HFF-Myc (cell line): ENCODE measurements at places on chromosomes 11 and 22.

DNA sequence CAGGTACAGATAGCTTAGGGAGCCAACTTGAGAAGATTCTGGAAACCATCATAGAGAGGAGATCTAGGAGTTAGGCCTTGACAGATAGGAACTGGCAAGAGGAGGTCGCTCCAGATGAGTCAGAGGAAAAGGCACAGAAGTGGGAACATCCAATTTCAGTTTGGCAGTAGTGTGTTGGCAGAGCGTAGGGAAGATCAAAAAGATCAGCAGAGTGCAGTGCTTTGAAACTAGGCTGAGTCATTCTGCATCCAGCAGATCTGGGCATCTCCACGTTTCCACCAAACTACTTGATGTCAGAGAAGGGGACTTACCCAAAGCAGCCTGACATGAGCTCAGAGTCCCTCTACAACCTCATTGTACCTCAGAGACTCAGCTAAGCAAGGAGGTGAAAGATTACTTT, 58.5 kb downstream of the GAB4 start:
- DNase-seq: no peak

- no peak for DNase-seq
Measured at GRCh38 chr11:90221803-90222458, 918 bp downstream of the CHORDC1 start.

DNA sequence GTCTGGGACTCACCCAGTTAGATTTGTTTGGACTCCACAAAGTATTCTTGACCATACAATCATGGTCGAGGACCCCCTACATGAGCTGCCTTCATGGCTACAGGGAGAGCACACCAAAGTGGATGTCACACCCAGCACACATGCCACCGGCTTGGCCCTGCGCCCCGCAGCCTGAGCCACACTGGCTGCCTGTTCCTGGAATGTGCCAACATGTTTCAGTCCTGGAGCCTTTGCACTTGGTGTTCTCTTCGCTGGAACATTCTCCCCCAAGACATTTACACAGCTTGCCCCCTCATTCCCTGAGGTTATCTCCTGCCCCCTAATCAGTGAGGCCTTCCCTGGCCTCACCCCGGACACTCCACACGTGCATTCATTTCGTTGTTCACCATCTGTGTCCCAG, 46.0 kb downstream of the PPARA start:
- DNase-seq: no peak

DNA sequence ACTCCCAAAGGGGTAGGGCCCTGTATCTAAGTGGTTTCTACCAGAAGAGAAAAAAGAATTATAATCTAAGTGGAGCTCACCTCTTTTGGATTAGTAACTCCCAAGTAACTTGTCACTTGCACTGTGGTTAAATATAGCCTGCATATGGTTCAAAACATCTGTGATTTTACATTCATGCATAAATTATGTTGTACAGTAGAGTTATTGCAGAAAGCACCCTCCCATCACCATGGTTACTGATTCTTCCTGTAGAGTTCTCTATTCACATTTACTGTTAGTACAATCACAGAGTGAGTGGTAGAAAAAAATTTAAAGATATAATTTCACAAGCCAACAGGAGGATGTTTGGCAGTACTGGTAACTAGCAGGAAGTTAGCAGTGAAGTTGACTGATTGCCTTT, 80.4 kb downstream of the LRRC4C start:
- DNase-seq: no peak

- peak; percentile 46 for DNase-seq
Measured at GRCh38 chr22:45096256-45096907, 67.3 kb upstream of the NUP50 start.

DNA sequence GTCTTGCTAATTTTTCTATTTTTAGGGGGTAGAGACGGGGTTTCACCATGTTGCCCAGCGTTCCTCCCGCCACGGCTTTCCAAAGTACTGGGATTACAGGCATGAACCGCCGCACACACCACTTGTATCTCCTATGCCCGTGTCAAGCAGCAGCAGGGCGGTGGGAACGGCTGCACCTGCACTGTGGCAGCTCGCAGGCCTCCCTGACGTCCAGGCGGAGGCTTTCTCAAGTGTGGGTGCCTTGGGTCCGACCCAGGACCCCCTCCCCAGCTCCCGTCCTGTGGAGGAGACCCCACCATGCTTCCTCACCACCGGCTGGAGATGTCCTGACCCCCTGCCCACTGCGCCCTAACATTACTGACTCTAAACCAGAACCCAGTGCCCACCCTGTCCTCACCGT, 25.7 kb downstream of the TSPAN4 start:
- no peak for DNase-seq

DNA sequence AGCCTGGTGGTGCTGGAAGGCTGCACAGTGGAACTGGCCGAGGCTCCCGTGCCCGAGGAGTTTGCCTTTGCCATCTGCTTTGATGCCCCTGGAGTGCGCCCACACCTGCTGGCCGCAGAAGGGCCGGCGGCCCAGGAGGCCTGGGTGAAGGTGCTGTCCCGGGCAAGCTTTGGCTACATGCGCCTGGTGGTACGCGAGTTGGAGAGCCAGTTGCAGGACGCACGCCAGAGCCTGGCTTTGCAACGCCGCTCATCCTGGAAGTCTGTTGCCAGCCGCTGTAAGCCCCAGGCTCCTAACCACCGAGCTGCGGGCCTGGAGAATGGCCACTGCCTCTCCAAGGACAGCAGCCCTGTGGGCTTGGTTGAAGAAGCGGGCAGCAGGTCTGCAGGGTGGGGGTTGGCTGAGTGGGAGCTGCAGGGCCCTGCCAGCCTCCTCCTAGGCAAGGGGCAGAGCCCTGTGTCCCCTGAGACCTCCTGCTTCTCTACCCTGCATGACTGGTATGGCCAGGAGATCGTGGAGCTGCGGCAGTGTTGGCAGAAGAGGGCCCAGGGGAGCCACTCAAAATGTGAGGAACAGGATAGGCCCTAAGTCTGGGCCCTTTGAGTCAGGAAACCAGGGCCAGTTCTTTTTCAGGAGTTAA, 1.9 kb upstream of the SMDT1 start:
- DNase-seq: no peak

DNA sequence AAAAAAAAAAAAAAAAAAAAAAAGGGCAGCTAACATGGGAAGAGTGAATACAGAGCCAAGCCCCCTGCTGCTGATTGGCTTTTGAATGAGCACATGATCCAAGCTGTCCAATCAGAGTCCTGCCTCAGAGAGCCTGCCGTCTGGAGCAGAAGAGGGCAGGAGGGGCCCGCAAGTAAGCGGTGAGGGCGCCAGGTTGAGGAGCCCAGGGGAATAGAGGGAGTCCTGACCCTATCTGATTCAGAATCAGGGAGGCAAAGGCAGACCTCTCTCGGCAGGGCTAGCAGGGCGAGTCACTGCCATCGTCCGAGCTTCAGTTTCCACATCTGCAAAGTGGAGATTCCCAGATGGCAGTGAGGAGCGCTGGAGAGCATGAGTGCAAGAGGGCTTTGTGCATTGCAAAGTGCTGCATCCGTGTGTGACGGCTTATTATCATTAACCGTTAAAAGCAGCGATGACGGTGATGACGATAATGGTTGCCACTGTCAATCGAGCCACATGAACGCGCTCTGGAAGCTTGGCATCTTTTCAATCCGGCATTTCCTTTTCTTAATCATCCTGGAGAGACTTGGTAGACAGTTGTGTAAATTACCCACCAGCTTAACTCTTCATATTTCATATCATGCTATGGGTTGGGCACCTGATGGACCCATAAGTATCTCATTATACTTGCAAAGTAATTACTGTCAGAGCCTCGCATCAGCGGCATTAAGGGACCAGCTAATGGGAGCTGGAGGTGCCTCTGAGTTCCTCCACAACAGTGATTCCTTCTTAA, 68.6 kb upstream of the ATXN10 start:
- peak; percentile 76 for DNase-seq

- DNase-seq: no peak
Measured at GRCh38 chr22:36913427-36914389, at the start of gene CSF2RB. CSF2RB (plus strand) TSS chr22:36913628; CDS start chr22:36922208, 8,580 bp downstream.

DNA sequence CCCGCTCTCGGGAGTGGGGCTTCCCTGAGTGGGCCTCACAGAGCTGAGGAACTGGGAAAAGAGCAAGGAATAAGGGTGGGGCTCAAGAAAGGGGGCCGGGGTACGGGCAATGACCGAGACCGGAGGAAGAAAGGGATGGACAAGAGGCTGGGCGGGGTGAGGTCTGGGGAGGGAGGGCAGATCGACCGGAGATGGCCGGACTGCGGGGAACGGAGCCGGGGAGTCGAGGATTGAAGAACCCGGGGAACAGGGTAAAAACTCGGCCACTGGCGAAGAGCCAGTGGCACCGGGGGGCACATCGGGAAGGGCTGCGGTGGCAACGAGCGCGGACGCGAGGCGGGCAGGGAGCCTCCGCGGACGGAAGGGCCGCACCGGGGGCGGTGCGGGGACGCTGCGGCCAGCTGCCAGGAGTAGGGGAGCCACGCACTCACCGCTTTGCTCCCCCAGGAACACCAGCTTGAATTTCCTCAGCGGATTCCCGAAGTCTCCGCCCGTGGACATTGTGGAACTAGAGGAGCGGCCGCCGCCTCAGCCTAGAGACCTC, 667 bp downstream of the RAB6A start:
- DNase-seq: no peak

DNA sequence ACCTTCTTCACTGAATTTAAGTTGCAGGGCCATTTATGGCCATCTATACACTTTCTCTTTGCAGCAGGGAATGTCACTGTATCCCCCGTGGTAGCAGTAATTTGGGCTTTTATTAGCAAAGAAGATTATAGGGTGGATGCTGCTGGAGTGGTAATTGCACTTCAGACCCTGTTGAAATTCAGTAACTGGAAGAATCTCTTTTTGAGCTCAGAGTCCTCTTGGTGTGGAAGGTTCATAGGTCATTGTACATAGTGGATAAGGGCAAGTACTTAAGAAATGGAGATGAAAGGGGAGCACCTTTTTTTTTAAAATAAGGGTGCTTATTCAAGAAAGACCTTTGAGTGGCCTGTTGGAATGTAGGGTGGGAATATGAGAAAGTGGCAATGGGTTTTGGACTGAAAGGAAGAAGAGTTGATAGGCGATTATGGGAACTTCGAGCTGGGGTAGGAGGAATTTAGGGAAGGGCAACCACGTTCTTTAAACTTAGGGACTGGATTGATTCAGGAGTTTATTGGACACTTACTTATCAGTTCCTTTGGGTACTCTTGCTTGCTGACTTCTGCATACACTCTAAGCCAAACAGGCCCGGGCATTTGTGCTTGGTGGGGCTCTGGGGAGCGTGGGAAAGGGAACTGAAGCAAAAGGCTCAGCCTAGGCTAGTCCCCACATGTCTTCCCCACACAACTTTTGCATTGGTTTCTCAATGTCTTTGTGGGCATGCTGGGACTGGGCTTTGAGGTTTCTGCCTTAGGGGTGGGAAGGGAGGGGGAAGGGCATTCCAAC, 26.5 kb downstream of the CTNND1 start:
- DNase-seq: no peak

- DNase-seq: no peak
Measured at GRCh38 chr11:87281496-87281895, 243.8 kb downstream of the TMEM135 start.

- no peak for DNase-seq
Measured at GRCh38 chr22:29762263-29762662, 4.5 kb downstream of the ZMAT5 start.

- peak; percentile 84 for DNase-seq
Measured at GRCh38 chr11:110907629-110908028, 195.4 kb upstream of the ARHGAP20 start.

- no peak for DNase-seq
Measured at GRCh38 chr11:121696177-121696871, 243.6 kb upstream of the SORL1-AS1 start.

DNA sequence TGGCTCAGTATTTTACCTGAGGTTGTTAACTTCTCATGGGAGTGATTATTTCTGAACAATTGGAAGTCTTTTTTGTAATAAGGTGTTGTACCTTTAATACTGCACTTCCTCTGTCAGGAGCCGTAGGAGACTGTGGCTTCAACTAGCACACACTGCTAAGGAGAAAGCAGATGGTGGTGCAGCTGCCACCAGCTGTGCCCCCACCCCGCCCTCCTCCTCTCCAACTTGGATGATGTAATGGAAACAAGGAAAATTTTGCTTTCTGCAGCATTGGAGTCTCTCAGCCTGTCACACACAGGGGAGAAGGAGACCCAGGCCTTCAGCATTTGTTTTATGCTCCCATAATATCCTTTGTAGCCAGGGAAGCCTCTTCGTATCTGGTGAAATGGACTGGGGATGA, 91.2 kb downstream of the TEAD1 start:
- DNase-seq: no peak

GRCh38 chr11:118998822-118999221, 884 bp downstream of the CENATAC start:
- peak; percentile 60 for DNase-seq

DNA sequence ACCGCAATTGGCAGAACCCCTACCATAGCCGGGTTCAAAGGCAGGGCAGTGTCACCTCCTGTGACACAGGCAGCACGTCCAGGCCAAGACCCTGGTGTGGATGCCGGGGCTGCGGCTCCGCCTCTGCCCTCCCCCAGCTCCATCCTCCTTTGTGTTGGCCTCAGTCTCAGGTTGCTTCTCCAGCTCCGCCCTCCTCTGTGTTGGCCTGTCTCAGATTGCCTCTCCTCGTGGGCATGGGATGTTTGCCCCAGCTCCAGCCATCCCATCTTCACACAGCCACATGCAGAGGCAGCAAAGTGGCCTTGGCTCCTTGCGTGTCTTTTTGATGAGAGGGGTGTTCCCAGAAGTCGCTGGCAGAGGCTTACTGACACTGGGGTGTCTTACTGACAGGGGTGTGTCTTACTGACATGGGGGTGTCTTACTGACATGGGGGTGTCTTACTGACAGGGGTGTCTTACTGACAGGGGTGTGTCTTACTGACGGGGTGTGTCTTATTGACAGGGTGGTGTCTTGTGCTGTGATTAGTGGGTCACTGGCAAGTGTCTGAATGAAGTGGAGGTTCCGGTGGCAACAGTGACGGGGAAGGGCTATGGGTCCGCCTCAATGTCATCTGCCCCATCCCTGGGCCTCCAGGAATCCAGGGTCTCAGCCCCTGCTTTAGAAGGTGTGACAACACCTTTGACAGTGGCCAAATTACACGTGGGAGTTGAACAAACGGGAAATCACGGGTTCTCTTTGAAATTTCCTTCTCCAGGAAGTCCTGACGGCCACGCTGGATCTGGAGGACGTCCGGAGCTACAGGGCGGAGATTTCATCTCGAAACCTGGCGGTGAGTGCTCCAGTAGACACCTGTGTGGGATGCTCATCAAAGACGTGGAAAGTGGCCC, 24.9 kb downstream of the NADSYN1 start:
- DNase-seq: peak; percentile 6

DNA sequence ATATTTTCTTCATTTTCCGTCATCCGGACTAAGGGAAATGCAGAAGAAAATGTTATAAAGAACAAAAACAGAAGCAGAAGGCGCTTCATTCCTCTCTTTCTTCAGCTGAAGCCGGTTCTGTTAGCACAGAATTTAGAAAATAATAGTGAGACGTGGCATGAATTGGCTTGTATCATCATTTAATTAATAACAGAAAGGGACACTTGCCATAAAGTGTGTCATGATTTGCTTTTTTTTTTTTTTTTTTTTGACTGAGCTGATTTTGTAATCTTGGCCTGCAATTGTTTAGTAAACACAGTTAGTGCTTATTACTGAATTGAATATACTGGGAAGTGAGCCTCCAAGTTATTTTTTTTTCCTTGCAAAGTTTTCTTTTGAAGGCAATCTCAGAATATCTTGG, at the start of gene MMP27:
MMP27 (minus strand) TSS at position 144 of the 400 bp plus-strand sequence; CDS start at position 89, 55 bp downstream.
- DNase-seq: no peak

GRCh38 chr11:77710358-77710757, 72.8 kb upstream of the CLNS1A start:
- no peak for DNase-seq
